Hepatocyte (in vitro differentiated cells): ENCODE measurements at places on chromosomes 6 and 20.

- no peak for DNase-seq
These were observed 13.1 kb downstream of the CYB5R4 start for GRCh38 chr6:83872386-83873118.

DNA sequence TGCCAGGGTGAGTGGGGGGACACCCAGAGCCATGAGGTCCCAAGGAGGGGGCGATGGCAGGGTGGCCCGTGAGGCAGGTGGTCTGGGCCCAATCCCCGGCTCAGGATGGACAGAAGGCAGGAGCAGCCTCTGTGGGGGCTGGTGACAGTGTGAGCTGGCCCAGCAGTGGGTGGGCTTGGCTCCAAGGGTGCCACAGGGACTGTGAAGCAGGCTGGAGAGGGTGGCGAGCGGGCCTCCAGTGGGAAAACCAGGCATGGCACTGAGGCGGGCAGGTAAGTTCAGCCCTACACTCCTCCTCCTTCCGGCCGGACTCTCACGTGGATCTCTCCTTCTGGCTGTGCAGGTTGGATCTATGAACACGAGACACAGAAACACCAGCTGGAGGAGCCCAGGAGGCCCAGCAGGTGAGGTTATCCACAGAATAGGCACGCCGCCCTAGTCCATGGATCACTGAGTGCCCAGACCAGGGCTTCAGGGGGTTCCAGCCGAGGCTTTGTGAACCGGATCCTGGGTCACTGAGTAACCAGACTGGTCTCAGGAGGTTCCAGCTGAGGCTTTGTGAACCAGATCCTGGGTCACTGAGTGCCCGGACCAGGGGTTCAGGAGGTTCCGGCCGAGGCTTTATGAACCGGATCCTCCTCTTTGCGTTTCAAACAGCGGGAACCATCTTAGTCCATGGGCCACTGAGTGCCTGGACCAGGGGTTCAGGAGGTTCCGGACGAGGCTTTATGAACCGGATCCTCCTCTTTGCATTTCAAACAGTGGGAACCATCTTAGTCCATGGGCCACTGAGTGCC is 76.4 kb upstream of the BHLHE23 start:
- DNase-seq, result no peak

DNA sequence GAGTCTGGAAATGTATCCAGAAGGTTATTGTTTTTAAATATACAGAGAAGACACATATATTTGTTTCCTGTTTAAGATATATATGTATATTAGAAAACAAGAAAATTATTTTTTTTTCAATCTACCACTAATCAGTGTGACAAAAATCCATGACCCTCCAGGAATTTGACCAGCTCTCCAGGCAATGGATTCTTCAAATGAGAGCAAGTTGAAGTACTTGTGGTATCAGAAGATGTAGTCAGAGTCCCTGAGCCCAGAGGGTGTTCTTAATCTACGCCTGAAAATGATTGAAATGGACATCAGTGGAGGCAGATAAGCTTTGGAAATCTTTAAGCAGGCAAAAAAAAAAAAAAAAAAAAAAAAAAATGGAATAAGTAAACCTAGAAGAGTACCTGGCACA is 186.5 kb upstream of the QKI start:
- DNase-seq, result no peak

GRCh38 chr20:47317127-47317895 is 39.2 kb downstream of the ZMYND8 start:
- peak; percentile 82 for DNase-seq

DNA sequence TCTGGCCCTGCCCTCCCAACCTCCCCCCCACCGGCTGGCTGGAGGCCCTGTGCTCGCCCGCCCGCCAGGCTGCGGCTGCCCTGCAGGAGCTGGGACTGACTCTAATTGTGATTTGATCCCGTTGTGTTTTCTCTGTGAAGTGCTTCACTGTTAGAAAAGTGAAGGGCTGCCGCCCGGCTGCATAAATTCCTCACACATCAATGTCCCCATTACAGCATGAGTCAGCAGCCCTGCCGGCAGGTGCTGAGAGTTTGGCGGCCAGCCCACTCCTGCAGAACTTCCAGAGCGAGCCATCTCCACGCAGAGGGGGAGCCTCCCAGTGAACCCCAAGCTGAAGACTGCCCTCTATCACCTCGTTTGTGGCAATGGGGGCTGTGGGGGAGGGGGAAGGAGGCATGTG is 137.9 kb downstream of the DLL1 start:
- peak; percentile 68 for DNase-seq

GRCh38 chr6:25717866-25718740 is 36.4 kb upstream of the SLC17A4 start:
- peak; percentile 64 for DNase-seq

GRCh38 chr6:54267798-54268197 is 40.4 kb upstream of the TINAG start:
- DNase-seq, result peak; percentile 65

DNA sequence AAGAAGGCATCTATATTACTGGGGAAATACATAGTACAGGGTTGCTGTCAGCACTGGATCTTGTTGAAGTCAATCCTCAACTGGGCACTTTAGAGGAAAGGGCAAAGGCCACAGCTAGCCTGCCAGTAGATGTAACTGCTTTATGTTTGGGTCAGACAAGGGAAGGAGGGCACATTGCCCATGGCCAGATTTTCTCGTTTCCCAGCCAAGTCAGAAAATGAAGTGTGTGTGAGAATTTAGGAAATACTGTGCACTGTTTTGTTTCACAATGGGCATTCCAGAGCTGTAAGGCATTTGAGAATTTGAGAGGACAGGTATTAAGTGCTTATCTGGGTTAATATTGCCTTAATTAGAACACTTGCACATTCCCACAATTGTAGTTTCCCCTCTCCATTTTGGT is 183.9 kb upstream of the MCHR2 start:
- no peak for DNase-seq

DNA sequence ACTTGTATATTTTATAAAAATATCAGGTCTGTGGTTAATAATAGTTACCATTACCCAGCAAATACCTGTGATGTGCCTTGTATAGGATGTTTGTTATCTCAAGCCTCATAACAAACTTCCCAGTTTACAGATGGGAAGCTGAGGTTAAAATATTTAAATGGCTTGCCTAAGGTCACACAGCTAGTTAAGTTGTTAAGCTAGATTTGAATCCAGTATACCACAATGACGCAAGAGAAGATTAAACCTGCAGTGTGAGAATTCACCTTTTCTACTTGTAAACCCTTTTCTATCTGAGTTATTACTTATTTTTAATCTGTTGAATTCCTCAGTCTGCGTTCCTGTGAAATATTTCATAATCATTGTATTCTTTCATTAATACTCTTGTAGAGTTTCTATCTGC is 4.9 kb downstream of the DSP start:
- no peak for DNase-seq

DNA sequence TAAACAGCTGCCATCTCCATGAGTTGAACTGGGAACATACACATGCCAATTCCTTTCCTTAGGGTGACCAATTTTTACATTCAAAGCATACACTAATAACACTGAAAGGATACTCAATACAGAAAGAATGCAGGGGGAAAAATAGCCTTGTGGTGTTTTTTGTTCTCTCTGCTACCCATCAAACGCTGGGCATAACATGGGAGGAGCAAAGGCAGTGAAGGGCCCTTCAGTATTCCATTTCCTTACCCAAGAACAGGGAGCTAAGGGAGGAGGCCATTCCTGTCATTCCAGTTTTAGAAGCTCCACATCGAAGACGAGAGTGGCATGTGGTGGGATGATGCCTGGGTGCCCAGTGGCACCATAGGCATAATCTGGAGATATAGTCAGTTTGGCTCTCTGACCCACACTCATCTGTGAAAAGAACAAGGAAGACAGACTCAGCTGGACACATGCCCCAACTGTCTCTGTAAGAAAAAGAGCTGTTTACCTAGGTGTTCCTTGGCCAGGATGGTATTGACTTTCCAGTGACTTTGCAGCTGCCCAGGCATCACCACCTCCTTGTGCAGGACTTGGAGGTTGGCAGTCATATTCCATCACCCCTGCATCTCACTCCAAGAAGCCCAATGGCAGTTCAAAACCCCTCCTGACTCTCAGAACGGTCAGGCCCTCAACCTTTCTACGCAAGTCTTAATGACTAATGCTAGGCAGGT is 20.9 kb downstream of the FKBP1A start:
- no peak for DNase-seq

- DNase-seq, result no peak
These were observed 46.8 kb upstream of the INSM1 start for GRCh38 chr20:20321134-20321533.

DNA sequence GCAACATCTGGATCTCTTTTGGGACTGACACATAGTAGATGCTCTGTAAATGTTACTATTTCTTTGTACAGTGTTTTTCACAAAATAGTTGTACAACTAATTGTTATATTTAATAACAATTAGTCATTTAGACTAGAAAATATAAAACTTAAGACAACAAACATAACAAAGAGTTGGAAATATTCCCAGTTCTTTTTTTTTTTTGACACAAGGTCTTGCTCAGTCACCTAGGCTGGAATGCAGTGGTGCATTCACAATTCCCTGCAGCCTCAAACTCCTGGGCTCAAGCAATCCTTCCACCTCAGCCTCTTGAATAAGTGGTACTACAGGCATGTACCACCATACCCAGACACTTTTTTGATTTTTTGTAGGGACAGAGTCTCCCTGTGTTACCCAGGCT is 105.8 kb downstream of the UTRN start:
- no peak for DNase-seq

DNA sequence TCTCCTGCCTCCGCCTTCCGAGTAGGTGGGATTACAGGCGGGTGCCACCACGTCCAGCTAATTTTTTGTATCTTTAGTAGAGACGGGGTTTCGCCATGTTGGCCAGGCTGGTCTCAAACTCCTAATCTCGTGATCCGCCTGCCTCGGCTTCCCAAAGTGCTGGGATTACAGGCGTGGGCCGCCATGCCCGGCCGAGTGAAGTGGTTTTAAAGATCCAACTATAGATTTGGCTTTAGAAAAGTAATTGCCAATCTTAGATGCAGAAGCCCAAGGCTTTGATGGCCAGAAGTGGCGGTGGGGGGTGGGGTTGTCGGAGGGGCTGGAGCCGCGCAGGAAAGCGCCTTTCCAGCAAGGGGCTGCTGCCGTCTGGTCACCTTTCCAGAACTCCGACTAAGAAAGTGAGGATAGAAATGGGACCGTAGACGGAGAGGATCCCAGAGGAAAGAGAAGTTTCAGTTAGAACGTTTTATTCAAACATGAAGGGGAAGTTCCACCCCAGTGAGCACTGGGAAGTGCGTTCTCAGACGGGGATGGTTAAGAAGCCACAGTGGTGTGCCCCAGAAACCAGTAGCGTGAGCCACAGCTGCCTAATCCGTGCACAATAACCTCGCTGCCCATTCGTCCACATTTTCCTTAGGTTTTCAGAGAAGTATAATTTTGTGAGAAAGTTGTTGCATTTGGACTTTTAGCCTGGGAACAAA is 69.7 kb downstream of the DLL1 start:
- DNase-seq, result no peak

GRCh38 chr20:49475292-49476015 is 7.0 kb downstream of the KCNB1 start:
- DNase-seq, result no peak

DNA sequence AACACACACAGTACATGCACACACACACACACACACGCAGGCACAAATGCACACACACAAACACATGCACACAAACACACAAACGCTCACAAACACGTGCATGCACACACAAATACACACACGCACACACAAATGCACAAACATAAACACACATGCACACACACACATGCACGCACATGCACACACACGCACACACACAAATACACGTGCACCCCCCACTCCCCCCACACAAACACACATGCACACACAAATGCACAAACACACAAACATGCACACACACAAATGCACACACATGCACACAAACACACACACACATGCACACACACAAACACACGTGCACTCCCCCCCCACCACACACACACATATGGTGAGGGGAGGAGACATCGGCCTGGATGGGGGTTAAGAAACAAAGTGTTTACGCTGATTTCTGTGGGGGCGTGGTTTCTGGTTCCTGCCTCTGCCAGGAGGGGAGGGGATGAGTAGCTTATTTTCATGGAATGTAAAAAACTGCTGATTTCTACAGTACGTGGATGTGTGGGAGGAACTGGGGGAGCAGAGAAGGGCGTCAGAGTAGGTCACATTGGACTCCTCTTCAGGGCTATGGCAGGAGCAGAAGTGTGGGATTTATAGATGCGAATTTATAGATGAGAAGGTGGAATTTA is 607.2 kb downstream of the QKI start:
- no peak for DNase-seq

DNA sequence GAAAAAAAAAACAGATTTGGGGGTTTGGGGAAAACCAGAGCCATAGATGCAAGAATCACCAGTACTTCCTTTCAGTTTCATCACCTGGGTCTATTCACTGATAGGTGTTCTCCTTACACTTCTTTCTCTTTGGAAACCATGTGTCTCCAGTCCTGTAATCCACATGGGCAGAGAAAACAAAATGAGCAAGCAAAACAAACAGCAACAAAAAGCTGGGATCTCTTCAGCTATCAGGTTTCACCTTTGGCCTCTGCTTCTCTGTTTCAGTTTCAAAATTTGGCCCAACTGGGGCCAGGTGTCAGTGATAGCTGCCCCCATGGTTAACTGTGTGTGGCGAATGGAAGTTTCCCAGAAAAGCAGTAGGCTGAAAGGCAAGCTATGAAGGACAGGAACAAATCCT is 220.0 kb upstream of the THBS2 start:
- no peak for DNase-seq

- no peak for DNase-seq
These were observed 192.7 kb downstream of the ARHGAP18 start for GRCh38 chr6:129517288-129517687.

GRCh38 chr6:2784061-2784460 is 18.9 kb downstream of the WRNIP1 start:
- DNase-seq, result no peak

DNA sequence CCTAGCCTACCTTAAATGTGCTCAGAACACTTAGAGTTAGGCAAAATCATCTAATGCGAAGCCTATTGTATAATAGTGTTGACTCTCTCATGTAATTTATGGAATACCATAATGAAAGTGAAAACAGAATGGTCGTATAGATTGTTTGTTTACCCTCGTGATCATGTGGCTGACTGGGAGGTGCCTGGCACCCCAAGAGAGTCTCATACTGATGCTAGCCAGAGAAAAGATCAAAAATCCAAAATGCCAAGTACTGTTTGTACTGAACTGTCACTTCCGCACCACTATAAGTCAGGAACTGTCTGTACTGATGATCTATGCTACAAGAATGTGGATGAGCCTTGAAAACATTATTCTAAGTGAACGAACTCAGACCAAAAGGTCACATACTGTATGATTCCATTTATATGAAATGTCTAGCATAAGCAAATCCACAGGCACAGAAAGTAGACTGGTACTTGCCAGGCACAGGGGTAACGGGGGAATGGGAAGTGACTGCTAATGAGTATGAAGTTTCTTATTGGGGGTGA is 22.4 kb downstream of the ZMYND8 start:
- peak; percentile 73 for DNase-seq

GRCh38 chr6:13406781-13407180 is 78.4 kb upstream of the TBC1D7 start:
- DNase-seq, result no peak
